Stimulated activated CD8-positive, alpha-beta memory T cell treated with anti-CD3 and anti-CD28 coated beads, Interleukin-7, amount 100 ng/mL, for 24 hours (primary cell): ENCODE measurements at places on chromosomes 16 and 17.

GRCh38 chr17:62666061-62666800 lies 38.8 kb downstream of the MRC2 start:
- DNase-seq, result no peak

DNA sequence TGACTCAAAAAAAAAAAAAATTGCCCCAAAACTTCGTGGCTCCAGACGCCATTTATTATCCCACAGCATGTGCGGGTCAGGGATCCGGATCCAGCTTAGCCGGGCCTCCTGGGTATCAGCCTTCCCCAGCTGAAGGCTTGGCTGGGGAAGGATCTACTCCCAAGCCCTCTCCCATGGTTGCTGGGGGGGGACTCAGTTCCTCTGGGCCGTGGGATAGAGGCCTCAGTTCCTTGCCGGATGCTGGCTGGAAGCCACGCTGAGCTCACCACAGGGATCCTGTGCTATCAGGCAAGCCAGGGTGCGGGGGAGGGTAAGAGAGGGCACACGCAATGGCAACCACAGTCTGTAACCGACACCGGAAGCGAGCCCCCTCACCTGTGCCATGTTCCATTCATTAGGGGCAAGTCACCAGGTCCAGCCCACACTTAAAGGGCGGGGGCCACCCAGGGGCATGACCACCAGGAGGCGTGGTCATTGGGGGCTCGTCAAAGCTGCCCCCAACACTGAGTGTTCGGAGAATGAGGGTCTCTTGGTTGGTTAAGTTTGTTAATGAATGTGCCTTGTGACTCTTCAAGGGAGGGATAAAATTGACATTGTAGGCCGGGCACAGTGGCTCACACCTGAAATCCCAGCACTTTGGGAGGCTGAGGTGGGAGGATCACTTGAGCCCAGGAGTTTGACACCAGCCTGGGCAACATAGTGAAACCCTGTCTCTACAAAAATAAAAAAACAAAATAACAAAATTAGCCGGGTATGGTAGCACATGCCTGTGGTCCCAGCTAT lies 210.0 kb upstream of the GSE1 start:
- DNase-seq, result no peak

DNA sequence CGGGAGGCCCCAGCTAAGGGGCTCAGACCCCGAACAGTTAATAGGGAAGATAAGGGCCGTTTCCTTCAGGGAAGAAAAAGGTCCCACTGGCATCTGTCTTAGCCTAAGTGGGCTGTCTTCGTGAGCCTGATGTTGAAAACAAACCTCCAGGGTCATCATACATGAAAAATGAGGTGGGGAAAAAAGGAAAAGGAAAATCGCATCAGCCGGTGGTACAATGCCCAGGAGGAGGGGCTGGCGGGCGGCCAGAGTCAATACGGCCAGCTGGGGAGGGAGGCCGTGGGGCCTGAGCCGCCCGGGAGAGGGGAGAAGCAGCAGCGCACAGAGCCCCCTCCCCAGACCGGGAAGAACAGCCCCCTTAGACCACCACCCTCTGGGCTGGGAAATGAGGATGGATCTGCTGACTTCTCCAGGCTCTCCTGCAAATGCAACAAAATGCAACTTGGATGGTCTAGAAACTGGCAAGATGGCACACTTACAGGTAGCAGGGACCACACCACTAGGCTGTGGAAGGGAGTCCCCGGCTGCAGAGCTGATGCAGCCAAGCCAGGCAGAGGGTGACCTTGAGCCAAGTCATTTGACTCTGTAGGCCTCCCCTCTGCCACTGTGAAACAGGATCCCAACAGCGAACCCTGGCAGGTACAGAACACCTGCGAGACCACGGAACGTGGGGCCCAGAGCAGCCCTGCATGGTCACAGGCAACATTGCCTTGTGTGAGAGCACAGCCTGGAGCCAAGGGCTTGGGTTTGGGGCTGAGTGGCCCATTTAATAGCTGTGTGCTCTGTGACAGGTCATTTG lies 448.5 kb downstream of the SOX9 start:
- no peak for DNase-seq

GRCh38 chr16:67562526-67562917 lies at the start of gene CTCF:
CTCF (plus strand) TSS chr16:67562526; CDS start chr16:67610833, 48,307 bp downstream.
- DNase-seq, result peak; percentile 51

DNA sequence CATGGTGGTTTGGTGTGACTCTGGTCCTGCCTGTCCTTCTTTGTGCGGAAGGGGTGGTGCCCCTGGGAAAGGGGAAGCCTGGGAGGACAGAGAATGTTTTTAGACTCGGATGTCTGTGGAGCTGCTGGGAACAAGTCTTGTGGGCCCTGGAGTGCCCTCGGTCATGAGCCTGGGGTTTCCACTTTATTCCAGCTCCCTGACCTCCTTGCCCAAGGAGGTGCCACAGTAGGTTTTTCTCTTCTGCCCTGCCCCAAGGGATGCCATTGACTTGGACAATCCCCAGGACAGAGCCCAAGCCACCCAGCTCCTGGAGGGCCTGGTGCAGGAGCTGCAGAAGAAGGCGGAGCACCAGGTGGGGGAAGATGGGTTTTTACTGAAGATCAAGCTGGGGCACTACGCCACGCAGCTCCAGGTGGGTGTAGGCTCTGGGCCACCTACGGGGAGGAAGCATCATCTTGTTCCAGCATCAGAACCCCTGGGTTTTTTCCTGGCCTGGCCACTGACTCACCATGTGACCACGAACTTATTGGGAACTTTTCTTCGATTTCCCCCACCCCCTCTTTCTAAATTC lies 1.4 kb downstream of the STAT5A start:
- DNase-seq, result no peak

GRCh38 chr16:47492428-47493377 lies 31.6 kb downstream of the PHKB start:
- DNase-seq, result peak; percentile 1

GRCh38 chr17:57539529-57540301 lies 205.4 kb downstream of the CCDC182 start:
- DNase-seq, result no peak
